ENCODE measurements at places on chromosomes 3 and 15.

DNA sequence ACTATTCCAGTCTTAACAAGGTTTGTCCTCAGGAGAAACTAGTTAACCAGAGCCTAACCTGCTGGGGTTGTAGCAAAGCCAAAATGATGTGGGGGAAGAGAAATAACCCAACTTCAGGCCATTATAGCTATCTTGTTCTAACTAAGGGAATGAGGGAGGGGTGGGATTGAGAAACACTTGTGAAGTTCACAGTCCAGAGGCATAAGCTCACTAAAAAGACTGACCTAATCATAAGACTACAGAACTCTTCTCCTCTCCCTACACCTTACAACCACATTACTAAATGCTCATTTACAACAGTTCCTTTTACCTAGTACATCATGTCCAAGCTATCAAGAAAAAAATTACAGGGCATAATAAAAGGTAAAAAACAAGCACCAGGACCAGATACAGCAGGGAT lies 52.8 kb downstream of the UBE3A start:
- no peak for DNase-seq

- DNase-seq, result no peak
Observed at GRCh38 chr15:99486371-99487336, 79.1 kb upstream of the MEF2A start.

DNA sequence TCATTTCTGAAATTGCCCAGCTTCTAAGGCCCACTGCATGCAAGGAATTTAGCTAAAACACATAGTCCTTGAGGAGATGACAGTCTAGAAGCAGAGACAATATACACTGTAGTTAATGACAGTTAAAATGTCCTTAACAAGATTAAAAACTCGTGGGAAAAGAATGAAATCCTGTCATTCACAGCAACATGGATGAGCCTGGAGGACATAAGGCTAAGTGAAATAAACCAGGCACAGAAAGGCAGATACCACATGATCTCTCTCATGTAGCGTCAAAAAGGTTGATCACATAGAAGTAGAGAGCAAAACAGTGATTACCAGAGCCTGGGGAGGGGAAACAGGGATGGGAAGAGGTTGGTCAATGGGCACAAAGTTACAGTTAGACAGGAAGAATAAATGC lies 36.3 kb upstream of the GOLGA8J start:
- DNase-seq, result no peak

DNA sequence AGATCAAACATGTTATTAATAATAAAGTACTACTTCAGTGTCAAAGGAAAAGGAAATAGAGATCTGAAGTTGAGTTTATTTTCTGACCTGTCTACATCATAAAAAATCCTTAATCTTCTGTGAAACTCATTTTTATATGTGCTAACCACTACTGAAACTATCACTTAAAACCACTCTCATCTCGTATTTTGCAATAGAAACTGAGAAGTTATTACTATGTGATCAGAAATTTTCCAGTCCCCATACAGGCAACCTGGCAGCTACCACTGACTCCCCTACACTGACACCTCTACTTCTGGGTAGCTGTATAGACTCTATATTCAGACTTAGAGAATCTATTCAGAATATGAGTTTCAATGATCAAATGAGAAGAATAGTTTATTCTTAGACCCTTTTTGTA lies 8.3 kb downstream of the HDGFL3 start:
- no peak for DNase-seq

DNA sequence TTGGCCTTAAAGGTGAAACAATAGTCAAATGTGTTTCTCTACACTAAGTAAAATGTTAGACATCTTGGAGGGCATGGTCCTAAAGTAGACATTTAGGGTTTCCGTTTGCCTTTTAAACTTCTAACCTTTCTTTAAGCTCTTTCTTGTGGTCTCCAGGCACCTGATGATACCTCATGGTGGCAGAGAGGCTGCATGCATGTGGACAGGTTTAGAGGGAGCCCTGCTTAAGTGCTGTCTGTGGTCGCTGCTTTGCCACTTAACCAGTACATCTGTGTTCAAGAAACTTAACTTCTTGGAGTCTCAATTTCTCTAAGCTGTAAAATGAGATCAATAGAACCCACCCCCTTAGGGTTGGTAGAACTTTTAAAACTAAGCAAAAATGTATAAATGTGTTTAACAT lies 6.2 kb downstream of the MITF start:
- DNase-seq, result no peak

DNA sequence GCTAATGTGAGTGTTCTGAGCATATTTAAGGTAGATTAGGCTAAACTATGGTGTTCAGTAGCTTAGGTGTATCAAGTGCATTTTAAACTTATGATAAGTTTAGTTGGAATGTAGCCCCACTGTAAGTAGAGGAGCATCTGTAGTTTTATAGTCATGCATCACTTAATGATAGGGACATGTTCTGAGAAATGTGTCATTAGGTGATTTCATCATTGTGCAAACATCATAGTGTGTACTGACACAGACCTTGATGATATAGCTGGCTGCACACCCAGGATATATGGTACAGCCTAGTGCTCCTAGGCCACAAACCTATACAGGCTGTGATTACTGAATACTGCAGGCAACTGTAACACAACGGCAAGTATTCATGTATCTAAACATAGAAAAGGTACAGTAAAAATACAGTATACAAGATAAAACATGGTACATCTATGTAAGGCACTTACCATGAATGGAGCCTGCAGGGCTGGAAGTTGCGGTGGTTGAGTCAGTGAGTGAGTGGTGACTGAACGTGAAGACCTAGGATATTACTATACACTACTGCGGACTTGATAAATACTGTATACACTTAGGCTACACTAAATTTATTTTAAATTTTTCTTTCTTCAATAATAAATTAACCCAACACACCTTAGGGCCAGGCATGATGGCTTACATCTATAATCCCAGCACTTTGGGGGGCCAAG lies 17.9 kb downstream of the DNAH1 start:
- DNase-seq, result no peak

- DNase-seq, result no peak
Observed at GRCh38 chr3:11774296-11774877, 72.3 kb downstream of the TAMM41 start.

- no peak for DNase-seq
Observed at GRCh38 chr15:86840996-86841395, 761.3 kb downstream of the AGBL1 start.

GRCh38 chr15:29526802-29527201 lies 257.2 kb upstream of the NSMCE3 start:
- DNase-seq, result no peak

- no peak for DNase-seq
Observed at GRCh38 chr15:67914537-67915460, 75.0 kb upstream of the RNU6-1 start.

GRCh38 chr15:70964058-70964457 lies 71.4 kb downstream of the LRRC49 start:
- no peak for DNase-seq

GRCh38 chr3:100023150-100023549 lies 91.2 kb downstream of the FILIP1L start:
- no peak for DNase-seq

DNA sequence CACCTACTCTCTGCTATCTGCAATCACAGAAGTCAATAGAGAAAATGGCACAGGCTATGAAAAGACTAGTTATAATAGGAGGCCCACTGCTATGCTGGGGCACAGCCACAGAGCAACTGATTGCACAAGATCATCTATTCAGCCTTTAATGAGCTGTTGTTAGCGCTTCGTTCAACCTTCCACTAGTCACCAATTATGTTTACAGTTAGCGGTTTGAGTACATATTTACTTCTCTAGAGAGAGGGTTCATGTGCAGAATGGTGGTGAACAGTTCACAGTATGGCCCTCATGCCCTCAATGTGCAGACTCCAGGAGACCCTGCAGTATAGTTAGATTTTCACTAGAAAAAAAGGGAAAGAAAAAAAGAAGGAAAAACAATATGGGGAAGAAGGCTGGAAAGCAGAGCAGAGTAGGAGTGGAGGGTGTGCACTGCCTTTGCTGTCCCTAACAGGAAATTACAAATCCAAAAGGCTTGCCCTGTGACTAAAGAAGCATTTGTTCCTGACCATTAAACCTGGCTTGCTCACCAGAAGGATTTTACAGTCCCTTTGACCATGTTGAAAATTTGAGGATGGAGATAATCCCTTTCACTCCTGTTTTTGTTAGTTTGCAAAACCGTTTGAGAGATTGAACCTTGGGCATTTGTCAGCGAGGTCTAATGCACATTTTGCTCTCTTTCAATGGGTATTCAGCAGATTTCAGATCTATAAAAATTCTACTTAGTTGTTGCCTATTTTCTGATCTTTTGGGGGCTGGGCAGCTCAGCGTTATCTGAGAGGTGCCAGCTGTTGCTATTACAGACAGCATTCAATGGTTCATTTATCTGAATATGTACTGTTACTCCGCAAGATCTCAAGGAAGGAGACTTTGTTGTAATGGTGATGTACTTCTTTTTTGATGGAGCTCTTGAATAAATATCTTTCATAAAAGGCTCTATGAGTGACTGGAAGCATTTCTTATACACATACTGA lies 296.1 kb downstream of the LSAMP start:
- DNase-seq, result no peak

DNA sequence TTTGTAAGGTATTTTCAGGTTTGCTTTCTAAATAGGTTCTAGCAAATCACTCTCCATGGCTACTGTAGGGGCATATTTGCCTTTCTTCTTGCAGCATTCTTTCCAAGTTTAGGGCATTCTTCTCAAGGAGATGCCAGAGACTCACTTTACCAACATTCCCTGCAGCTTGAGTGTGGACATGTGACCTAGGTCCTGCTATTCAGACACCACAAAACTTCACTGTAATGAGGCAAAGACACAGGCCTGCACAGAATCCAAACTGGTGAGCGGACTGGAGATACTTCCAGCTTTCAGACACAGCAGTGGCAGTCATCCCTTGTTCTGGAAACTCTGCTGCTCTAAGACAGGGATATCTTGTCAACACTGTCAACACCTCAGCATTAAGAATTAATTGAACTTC lies 146.4 kb upstream of the PFN2 start:
- no peak for DNase-seq

DNA sequence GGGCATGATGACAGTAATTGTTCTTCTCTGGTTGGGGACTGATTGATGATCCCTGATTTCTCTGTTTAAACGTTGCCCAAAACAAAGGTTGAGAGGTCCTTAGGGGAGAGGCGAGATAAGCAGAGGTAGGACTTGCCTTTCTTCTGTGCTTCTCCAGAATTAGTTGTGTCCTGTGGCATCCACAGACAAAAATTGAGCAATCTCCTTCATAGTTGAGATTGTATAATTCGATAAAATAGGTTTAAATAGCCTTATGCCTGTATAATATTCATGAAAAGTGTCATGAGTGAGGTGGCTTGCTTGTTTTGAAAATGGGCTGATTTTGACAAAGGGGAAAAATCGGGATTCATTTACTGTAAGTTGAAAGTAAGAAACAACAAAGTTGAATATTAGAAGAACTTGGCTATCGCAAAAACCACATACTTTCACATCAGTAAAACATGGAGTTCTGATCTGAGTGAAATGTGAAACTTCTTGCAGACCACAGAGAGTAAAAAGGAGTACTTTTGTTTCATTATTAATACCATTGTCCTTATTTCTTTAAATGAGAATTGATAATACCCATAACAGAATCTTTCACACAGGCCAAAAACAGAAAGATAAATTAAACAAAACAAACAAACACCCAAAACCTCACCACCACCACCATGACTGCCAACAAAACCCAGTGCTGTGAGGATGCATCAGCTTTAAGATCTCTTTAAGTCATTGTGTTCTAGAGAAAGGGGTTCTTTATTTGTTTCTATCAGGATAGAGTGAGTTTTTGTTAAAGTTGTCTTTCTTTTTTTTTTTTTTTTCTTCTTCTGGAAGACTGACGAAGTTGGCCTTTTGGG lies 155.7 kb downstream of the LPP start:
- no peak for DNase-seq

DNA sequence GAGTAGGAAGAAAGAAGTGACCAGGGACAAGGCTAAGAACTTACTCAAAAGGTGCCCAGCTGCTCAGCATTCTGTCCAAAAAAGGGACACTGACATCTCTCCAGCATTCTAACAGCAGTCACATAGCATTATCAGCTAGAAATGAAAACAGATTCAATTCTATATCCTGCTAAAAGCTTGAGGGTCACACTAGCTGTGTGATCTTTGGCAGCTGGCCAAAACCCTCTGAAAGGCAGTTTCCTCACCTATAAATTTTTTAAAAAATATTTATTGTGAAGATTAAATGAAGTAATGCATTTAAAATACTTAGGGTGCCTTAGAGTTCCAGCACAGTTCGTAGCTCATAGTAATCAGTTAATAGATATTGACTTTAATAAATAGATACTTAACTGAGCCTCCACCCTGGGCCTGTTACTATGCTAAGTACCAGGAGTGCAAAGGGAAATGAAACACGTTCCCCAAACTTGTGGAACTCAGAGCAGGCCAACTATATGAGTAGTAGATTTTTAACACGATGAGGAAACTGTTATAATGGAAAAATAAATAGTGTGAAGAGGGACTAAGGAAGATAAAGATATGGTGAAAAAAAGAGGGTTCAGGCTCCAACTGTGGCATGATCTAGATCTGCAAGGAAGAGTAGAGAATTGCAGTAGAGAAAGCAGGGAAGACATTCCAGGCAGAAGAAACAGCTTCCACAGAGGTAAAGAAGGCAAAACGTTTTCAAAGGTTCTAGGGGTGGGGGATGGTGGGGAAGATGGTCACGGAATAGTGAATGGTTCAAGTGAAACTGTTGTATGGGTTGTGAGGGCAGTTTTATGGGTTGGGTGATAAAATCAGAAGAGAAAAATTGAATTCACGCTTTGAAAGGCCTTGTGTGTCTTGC lies 11.4 kb downstream of the CD86 start:
- DNase-seq, result no peak

DNA sequence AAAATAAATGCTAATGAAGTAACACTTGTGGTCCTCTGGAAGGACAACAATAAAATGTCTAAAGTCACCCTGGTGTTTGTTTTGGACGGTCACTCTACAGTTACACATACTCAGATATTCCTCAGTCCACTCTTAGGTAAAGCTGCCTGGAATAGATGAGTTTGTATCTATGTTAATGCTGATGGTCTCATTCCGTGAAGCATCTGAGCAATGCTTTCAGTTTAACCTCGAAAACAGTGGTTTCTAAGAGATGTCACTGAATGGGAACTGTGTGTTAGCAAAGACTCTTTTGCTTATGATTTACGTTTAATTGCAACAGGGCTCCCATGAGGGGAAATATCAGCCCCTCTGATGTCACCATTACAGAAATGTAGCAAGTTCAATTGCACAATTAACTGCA lies 49.1 kb downstream of the FBN1 start:
- DNase-seq, result no peak

- DNase-seq, result no peak
Observed at GRCh38 chr15:98003996-98004395, 43.5 kb downstream of the ARRDC4 start.

GRCh38 chr15:39947401-39948197 lies 13.7 kb downstream of the EIF2AK4 start:
- no peak for DNase-seq

DNA sequence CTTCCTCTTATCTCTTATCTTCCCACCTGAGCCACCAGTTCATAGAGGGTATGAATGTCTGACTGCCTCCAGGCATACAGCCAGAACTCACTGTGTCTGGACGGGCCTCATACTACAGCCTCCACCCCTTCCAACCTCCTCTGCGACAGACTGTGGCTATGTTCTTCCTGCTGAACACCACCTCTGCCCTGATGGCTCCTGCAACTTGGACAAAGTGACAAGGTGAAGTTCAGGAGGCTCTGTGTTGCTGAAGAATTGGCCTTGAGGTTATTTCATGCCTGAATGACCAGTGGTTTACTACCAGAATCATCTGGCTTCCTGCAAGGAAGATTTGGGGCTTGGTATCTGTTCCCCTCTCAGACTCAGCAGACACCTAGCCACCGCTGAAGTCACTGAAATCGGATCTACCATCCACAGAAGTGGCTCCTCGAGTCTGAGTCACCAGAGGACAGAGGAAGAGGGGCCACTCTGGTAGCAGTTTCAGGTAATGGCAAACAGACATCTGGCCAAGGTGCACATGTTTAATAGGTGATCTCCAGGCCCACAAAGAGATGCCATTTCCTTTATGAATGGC lies 14.2 kb upstream of the ULK3 start:
- DNase-seq, result no peak

All from stimulated activated CD4-positive, alpha-beta T cell treated with anti-CD3 and anti-CD28 coated beads, Interleukin-1b, Interleukin-23, amount 100 ng/mL, for 1 hour (primary cell).